ENCODE measurements at places on chromosomes 4 and X.

DNA sequence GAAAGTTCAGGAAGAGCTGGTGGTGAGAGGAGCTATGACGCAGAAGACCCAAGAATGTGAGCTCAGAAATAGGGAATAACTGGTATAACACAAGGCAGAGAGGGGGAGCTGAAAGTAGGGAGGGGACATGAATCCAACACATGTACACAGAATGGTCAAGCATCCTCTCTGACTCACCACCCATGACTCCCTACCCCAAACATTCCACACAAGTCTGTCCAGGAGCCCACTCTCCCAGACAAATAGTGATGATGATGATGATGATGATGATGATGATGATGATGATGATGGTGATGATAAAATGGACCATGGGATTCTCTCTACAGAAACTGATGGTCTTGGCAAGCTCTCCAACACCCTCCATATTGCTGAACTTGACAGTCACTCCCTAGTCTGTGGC is 46.4 kb downstream of the NAT8L start:
- no peak overlapping the region for H3K27ac ChIP-seq
- H3K4me1 ChIP-seq = no peaks in the 10 kb centered on the region
- H3K4me3 ChIP-seq = no peak overlapping the region
- no peaks in the 10 kb centered on the region for H3K36me3 ChIP-seq
- no peak for DNase-seq

DNA sequence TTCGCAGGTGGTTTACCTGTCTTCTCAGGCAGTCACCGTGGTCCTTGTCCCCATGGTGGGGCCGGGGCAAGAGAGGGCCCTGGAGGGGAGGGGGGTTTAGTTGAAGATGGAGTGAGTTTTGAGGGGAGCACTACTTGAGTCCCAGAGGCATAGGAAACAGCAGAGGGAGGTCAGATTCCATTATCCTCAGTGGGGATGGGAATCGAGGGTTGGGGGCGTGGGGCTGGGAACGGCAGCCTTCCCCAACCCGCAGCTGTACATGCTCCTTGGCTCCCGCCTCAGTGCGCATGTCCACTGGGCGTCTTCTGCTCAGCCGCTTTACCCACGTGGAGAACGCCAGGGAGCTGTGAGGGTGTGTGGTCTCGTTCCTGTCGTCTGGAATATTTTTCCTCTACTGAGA is at the start of gene GAGE10:
Gene GAGE10, plus strand, starts transcription at position 301 of the 400 bp plus-strand sequence. CDS start 1,214 bp downstream, outside the sequence.
- no peak for DNase-seq
- H3K4me1 ChIP-seq = no peaks in the 10 kb centered on the region
- H3K4me3 ChIP-seq = no peak within 1 kb of the TSS
- no peak within 1 kb of the TSS for H3K27ac ChIP-seq
- no peaks in the 10 kb centered on the region for H3K36me3 ChIP-seq

GRCh38 chr4:150385606-150386005 is 196.3 kb upstream of the MAB21L2 start:
- no peaks in the 10 kb centered on the region for H3K4me1 ChIP-seq
- DNase-seq = no peak
- no peak overlapping the region for H3K27ac ChIP-seq
- no peak overlapping the region for H3K4me3 ChIP-seq
- H3K36me3 ChIP-seq = peaks cover 2% of the 10 kb centered on the region
- no peaks in the 10 kb centered on the region for H3K27me3 ChIP-seq

DNA sequence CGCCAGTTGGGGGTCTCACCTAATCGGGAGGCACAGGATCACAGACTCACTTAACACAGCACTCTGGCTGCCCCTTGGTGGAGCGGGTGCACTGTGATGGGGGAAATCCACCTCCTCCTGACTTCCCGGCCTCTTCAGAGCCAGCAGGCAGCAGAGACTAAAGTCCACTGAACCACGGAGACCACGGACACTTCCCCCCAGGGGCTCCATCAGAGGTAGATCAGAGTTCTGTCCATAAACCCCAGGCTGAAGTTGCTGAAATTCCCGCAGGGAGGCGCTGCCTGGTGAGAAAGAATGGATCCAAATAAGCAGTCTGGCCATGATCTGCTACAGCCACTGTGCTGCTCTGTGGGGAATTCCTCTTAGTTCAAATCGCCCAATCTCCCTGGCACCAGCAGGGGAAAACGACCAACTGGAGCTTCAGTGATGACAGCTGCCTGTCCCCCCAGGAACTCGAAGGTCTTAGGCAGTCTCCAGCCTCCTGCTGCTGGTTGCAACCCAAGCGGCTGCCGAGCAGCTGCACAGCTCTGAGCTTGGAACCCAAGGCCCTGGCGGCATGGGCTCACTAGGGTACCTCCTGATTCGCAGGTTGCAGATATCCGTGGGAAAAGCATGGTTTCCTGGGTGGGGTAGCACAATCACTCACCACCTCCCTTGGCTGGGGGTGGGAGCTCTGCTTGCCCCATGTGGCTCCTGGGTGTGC is 106.9 kb upstream of the DCAF12L2 start:
- H3K4me1 ChIP-seq = no peaks in the 10 kb centered on the region
- H3K27me3 ChIP-seq = no peaks in the 10 kb centered on the region
- H3K27ac ChIP-seq = no peak overlapping the region
- H3K4me3 ChIP-seq = no peak overlapping the region

GRCh38 chr4:26226629-26227376 is 94.0 kb upstream of the RBPJ start:
- H3K27me3 ChIP-seq = no peaks in the 10 kb centered on the region
- H3K4me1 ChIP-seq = no peaks in the 10 kb centered on the region
- H3K27ac ChIP-seq = no peak overlapping the region
- no peak overlapping the region for H3K4me3 ChIP-seq
- H3K36me3 ChIP-seq = no peaks in the 10 kb centered on the region

GRCh38 chr4:46503739-46504138 is 113.8 kb upstream of the GABRA2 start:
- no peaks in the 10 kb centered on the region for H3K4me1 ChIP-seq
- DNase-seq = no peak
- H3K27me3 ChIP-seq = no peaks in the 10 kb centered on the region

GRCh38 chr4:14269824-14270223 is 642.3 kb upstream of the BOD1L1 start:
- no peak overlapping the region for H3K4me3 ChIP-seq
- no peak overlapping the region for H3K27ac ChIP-seq
- no peaks in the 10 kb centered on the region for H3K4me1 ChIP-seq
- no peaks in the 10 kb centered on the region for H3K36me3 ChIP-seq
- DNase-seq = no peak

GRCh38 chr4:1041147-1041935 is 29.9 kb downstream of the FGFRL1 start:
- H3K27ac ChIP-seq = no peak overlapping the region
- no peaks in the 10 kb centered on the region for H3K27me3 ChIP-seq
- no peaks in the 10 kb centered on the region for H3K36me3 ChIP-seq
- no peaks in the 10 kb centered on the region for H3K4me1 ChIP-seq
- H3K4me3 ChIP-seq = no peak overlapping the region

DNA sequence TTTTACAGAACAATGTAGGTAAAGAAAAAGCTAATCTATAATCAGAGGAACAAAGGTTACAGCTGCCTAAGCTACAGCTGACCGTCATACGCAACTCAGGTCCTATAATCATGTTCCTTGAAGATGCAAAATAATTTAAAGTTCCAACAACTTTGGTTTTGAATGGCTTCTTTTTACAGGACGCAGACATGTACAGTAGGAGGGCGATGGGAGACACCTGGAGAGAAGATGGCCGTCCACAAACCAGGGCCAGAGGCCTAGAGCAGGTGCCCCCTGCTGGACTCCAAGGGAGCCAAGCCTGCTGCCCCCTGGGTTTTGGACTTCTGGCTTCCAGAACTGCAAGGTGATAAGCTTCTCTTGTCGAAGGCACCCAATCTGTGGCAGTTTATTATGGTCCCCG is 10.6 kb downstream of the HGFAC start:
- no peak overlapping the region for H3K4me3 ChIP-seq
- no peaks in the 10 kb centered on the region for H3K27me3 ChIP-seq
- H3K27ac ChIP-seq = no peak overlapping the region

- no peak overlapping the region for H3K27ac ChIP-seq
- H3K27me3 ChIP-seq = peaks cover 6% of the 10 kb centered on the region
- no peaks in the 10 kb centered on the region for H3K36me3 ChIP-seq
- no peaks in the 10 kb centered on the region for H3K4me1 ChIP-seq
- no peak for DNase-seq
Measured at GRCh38 chr4:165426331-165426730, 47.5 kb downstream of the CPE start.

- no peaks in the 10 kb centered on the region for H3K27me3 ChIP-seq
- H3K27ac ChIP-seq = peak overlapping the region; percentile 89
- no peak for DNase-seq
- H3K4me3 ChIP-seq = no peak overlapping the region
- peaks cover 35% of the 10 kb centered on the region for H3K4me1 ChIP-seq
Measured at GRCh38 chr4:2280531-2281300, 18.8 kb upstream of the MXD4 start.

DNA sequence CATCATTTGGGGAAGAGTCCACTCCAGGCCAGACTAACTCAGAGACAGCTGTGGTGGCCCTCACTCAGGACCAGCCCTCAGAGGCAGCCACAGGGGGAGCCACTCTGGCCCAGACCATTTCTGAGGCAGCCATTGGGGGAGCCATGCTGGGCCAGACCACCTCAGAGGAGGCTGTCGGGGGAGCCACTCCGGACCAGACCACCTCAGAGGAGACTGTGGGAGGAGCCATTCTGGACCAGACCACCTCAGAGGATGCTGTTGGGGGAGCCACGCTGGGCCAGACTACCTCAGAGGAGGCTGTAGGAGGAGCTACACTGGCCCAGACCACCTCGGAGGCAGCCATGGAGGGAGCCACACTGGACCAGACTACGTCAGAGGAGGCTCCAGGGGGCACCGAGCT is 3.3 kb upstream of the ERAS start:
- H3K27ac ChIP-seq = no peak overlapping the region
- no peak for DNase-seq
- no peaks in the 10 kb centered on the region for H3K36me3 ChIP-seq
- H3K4me1 ChIP-seq = no peaks in the 10 kb centered on the region
- H3K27me3 ChIP-seq = no peaks in the 10 kb centered on the region
- no peak overlapping the region for H3K4me3 ChIP-seq

GRCh38 chrX:119477812-119478232 is 9.6 kb downstream of the SLC25A5 start:
- peaks cover 6% of the 10 kb centered on the region for H3K4me1 ChIP-seq
- no peak overlapping the region for H3K4me3 ChIP-seq
- no peaks in the 10 kb centered on the region for H3K36me3 ChIP-seq

DNA sequence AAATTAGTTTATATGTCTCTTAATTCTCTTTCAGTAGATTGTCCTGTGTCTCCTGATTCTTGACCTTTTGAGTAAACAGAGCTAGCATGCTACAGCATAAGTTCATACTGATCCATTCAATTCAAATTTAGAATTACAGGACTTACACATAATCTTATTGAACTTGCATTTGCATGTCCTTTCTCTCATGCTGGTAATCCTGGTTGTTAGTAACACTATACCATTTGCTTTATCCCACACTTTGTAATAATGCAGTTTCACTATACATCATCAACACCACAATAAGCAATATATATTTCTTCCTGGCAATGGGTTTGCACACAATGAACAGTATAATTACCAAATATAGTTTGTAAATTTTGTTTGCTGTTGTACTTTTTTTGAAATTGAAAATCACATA is 937.2 kb upstream of the GRID2 start:
- H3K27me3 ChIP-seq = no peaks in the 10 kb centered on the region
- H3K4me3 ChIP-seq = no peak overlapping the region
- no peaks in the 10 kb centered on the region for H3K4me1 ChIP-seq
- no peak overlapping the region for H3K27ac ChIP-seq
- no peak for DNase-seq

DNA sequence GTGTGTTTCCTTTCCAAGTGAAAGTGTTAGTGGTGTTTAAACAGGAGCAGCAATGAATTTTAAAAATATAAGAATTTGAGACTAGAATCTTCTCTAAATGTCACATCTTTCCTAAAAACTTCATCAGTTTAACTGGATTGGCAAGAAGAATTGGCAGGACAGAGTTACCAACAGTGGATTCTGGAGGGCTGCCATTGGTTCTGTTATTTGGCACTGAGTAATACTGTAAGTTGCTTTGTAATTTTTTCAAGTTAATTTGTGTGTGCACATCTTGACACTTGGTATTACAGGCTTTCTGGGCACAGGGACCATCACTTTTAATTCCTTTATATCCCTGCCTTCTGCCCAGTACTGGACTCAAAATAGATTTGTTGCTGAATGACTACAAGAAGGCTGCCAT is 4.5 kb upstream of the GPRIN3 start:
- no peaks in the 10 kb centered on the region for H3K36me3 ChIP-seq
- no peak overlapping the region for H3K4me3 ChIP-seq
- H3K4me1 ChIP-seq = peaks cover 37% of the 10 kb centered on the region
- H3K27ac ChIP-seq = no peak overlapping the region
- no peak for DNase-seq

DNA sequence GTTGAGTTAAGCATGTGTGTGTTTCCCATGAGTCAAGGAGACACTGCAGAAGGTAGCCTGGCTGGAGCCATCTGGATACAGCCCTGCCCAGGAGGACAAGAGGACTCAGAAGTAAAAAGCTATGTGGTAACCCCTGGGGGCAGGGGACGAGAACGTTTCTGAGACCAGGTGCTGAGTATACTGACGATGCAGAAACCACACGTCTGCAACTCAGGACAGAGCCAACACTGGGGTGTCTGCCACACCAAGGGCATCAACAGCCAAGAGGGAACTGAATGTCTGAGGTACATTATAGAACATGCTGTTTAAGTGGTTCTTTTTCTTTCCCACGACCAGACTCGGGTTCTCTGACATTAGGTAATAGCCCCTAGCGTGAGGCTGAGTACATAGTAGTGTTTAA is 94.1 kb upstream of the GPR34 start:
- no peaks in the 10 kb centered on the region for H3K4me1 ChIP-seq
- no peak for DNase-seq
- H3K36me3 ChIP-seq = peaks cover 6% of the 10 kb centered on the region
- no peak overlapping the region for H3K4me3 ChIP-seq
- H3K27me3 ChIP-seq = no peaks in the 10 kb centered on the region
- H3K27ac ChIP-seq = no peak overlapping the region

DNA sequence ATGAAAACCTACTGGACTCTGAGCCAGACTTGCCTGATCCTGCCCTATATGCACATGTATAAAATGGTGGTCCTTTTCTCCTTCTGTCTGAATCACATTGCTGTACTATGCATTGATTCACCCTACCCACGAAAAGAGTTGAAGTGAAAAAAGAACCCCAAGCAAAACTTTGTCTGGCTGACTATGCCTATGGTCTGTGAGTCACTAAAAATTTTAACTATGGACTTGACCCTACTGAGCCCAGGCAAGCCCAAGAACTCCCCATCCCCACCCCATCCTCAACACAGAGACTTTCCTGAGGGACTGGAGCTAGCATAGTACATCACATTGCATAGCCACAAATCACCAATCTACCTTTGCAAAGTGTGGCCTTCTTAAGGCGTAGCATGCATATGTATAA is 116.6 kb upstream of the TENM3 start:
- no peak for DNase-seq
- no peak overlapping the region for H3K27ac ChIP-seq

- no peak overlapping the region for H3K4me3 ChIP-seq
- no peaks in the 10 kb centered on the region for H3K4me1 ChIP-seq
- H3K27ac ChIP-seq = no peak overlapping the region
- H3K36me3 ChIP-seq = no peaks in the 10 kb centered on the region
Measured at GRCh38 chr4:152946446-152946845, 10.3 kb downstream of the FHDC1 start.

- H3K4me3 ChIP-seq = no peak overlapping the region
- H3K36me3 ChIP-seq = no peaks in the 10 kb centered on the region
- DNase-seq = peak; percentile 88
- H3K27me3 ChIP-seq = no peaks in the 10 kb centered on the region
Measured at GRCh38 chrX:129759576-129760061, 20.1 kb upstream of the SASH3 start.

- no peak overlapping the region for H3K27ac ChIP-seq
- DNase-seq = no peak
- peaks cover 3% of the 10 kb centered on the region for H3K4me1 ChIP-seq
- H3K36me3 ChIP-seq = peaks cover 28% of the 10 kb centered on the region
- no peak overlapping the region for H3K4me3 ChIP-seq
- no peaks in the 10 kb centered on the region for H3K27me3 ChIP-seq
Measured at GRCh38 chr4:8236920-8237195, 32.7 kb upstream of the HTRA3 start.
